Naive thymus-derived CD4-positive, alpha-beta T cell (primary cell): ENCODE measurements at places on chromosomes 11 and 22. TPM values are rescaled to one million over a fixed set of nuclear protein-coding genes. Genes with fewer than 3 reads are reported as not detected.

- H3K27ac ChIP-seq: peak overlapping the region; percentile 39
- DNase-seq: peak; percentile 20
- H3K27me3 ChIP-seq: no peaks in the 10 kb centered on the region
- no peaks in the 10 kb centered on the region for H3K36me3 ChIP-seq
- peaks cover 11% of the 10 kb centered on the region for H3K4me1 ChIP-seq
Measured at GRCh38 chr22:25564979-25565677, 653 bp downstream of the GRK3 start.

The NELL1 gene
- total RNA-seq: not detected

The H19 gene
- total RNA-seq: not detected in 2 replicates

The CHEK1 gene
- 7.5 TPM for total RNA-seq

DNA sequence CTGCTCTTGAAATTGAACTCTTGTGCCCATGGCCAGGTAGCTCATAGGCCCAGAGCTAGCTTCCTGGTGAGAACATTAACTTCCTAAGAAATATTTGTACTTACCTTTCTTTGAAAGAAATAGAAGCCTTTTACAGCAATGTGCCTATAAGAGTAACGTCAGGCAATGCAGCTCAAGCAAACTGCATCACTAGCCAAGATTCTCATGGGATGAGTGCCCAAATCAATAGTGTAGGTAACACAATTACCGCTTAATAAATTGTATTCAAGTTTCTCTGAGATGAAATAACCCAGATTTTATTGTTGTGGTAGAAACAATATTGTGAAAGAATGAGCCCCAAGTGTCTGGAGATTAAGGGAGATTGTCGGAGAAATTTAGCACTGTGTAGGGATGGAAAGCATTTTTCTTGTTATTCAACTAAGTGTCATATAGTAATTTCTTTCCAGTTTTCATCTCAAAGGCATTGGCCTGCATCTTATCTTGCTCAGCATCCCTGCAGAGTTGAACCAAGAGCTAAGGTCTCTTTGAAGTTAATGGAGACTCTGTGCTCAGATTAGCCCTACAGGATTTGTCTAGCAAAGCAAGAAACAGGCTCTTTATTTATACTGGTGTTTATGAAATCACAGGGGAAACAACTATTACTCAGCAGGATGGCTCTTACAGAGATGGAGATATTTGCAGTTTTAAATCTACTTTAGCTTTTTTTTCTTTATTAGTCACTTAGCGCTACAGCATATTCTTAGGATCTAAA, 321.0 kb upstream of the PDGFD start:
- no peaks in the 10 kb centered on the region for H3K4me1 ChIP-seq
- DNase-seq: no peak
- H3K27ac ChIP-seq: no peak overlapping the region
- H3K4me3 ChIP-seq: no peak overlapping the region
- no peaks in the 10 kb centered on the region for H3K36me3 ChIP-seq

DNA sequence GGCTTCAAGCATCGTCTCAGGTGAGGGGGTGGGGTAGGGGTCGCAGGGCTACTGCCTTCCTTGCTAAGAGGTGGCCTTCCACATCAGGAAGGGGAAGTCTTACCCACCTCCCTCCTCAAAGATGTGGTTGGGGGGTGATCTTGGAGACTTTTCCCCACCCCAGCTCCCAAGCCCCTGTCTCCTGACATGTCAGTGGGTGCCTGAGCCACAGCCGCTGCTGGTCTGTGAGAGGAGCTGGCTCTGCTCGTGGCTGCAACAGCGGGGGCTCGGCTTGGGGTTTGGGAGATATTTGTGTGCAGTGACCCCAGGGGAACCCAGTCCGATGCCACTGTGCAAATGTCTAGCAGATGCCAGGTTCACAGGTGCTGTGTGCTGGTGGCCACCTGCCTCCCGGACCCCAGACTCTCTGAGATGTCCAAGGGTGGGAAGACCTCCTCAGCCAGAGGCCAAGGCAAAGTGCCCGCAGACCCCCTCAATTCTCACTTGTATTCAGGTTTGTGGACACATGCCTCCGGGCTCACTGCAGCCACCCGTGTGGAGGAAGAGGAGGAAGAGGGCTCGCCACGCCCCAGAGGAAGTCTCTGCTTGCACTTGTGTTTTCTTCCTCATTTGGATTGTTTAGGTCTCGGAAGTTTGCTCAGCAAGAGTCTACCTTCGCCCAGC, 1.9 kb downstream of the KCNQ1 start:
- H3K27ac ChIP-seq: peak overlapping the region; percentile 52
- H3K27me3 ChIP-seq: no peaks in the 10 kb centered on the region
- H3K4me1 ChIP-seq: peaks cover 56% of the 10 kb centered on the region
- peak; percentile 20 for DNase-seq
- peak overlapping the region; percentile 71 for H3K4me3 ChIP-seq
- H3K36me3 ChIP-seq: peaks cover 10% of the 10 kb centered on the region

- H3K4me1 ChIP-seq: no peaks in the 10 kb centered on the region
- no peak overlapping the region for H3K27ac ChIP-seq
- no peaks in the 10 kb centered on the region for H3K36me3 ChIP-seq
- no peak overlapping the region for H3K4me3 ChIP-seq
- DNase-seq: no peak
Measured at GRCh38 chr11:30565027-30565426, 21.1 kb downstream of the MPPED2 start.

The MRGPRX4 gene
- not detected for total RNA-seq

DNA sequence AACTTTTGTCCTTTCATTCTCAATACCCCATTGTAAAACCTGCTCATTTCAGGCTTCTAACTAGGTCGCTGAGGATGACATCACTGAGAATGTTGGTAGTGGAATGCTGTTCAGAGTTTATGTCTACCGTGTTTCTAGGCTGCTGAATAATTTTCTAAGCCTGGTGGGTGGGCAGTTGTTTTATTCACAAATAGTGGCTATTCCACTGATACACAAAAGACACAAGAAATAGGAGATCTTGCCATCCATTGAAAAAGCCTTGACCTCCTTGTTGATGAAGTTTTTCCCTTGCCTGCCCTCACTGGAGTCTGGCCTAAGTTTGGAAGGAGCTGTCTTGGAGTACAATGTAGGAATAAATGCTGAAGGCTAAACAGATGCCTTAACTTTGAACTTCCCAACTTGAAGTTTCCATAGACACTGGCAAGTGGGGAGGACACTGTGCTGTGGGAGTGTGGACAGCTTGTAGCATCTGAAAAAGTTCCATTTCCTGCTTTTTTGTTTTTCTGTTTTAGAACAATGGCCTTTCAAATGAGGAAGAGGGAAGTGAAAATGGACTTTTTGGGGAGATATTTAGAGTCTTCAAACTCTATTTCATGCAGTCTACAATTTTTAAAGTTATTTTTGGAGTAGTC, 59.2 kb downstream of the TRIM44 start:
- H3K36me3 ChIP-seq: peaks cover 16% of the 10 kb centered on the region
- no peak overlapping the region for H3K27ac ChIP-seq
- H3K4me1 ChIP-seq: no peaks in the 10 kb centered on the region
- H3K27me3 ChIP-seq: no peaks in the 10 kb centered on the region
- no peak overlapping the region for H3K4me3 ChIP-seq

DNA sequence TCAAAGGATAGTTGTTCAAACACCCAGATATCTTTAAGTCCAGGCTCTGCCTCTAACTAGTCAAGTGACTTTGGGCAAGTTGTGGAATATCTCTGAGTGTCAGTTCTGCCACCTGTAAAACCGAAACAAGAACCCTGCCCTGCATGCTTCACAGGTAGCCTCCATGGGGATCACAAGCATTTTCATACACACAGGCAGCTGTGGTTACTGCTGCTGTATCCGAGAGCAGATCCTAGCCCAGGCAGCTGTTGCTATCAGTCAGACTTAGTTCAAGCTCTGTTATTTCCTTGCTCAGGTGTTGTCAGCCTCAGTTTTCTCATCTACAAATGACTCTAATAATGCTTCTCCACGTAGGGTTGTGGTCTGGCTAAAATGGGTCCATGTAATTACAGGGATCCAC, 6.5 kb upstream of the RASD2 start:
- H3K36me3 ChIP-seq: no peaks in the 10 kb centered on the region
- H3K27me3 ChIP-seq: no peaks in the 10 kb centered on the region
- no peak overlapping the region for H3K4me3 ChIP-seq
- no peaks in the 10 kb centered on the region for H3K4me1 ChIP-seq
- no peak for DNase-seq

The VSIG10L2 gene
- not detected for total RNA-seq

The AP1B1 gene
- total RNA-seq: 38.9 TPM

DNA sequence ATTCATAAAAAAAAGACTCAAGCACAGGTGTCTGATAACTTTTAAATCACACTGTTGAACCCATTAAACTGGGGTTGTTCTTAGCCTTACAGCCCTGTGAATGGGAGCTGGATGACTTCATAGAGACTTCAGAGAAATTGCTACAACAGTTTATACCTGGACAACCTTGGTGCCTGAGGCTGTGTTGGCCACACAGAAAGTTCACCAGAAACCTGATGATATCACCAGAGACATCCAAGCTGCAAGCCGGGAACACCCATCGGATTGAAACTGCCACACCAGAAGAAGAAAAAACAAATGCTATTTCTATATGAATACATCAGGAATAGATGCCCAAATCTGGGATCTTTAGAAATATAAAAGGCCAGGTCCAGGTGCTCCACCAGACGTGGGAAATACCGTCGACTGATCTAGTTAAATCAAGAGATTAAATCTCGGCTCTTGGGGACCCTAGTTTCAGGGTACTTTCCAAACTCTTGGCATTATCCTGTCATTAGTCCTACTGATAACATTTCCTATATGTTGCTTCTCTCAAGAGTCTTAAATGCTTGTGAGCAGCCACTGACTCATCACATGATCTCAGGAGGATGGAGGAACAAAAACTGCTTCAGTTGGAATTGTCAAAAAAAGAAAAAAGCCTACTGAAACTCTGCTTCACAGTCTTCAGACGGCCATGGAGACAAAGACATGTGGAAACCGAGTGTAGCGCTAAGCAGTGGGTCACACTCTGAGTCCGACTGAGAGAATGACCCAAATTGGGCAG, 28.6 kb upstream of the APOL5 start:
- no peak overlapping the region for H3K27ac ChIP-seq
- no peak overlapping the region for H3K4me3 ChIP-seq
- no peaks in the 10 kb centered on the region for H3K4me1 ChIP-seq
- DNase-seq: no peak
- no peaks in the 10 kb centered on the region for H3K27me3 ChIP-seq

DNA sequence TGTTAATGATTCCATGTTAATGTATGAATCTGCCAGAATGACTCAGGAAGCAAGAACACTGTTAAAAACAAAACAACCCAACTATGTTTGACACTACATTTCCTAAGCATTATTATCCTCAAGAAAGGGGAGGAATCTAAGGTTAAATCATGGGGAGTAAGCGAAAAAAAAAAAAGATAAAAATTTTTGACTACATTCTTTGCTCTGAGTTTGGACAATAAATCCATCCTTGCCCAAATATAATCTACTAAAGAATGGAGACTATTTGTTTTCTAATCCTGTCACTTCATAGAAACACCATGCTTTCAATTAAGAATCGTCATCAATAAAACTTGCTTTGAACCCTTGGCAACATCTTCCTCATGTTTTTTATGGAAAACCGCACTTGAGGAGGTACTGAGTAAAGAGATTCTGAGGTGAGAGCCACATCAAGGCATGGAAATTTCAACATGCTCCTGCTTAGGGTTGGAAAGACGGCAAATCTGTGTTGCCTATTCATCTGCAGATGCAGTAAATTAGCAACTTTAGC, 9.7 kb downstream of the MAML2 start:
- DNase-seq: no peak
- H3K4me1 ChIP-seq: peaks cover 88% of the 10 kb centered on the region
- H3K36me3 ChIP-seq: no peaks in the 10 kb centered on the region
- H3K4me3 ChIP-seq: no peak overlapping the region

DNA sequence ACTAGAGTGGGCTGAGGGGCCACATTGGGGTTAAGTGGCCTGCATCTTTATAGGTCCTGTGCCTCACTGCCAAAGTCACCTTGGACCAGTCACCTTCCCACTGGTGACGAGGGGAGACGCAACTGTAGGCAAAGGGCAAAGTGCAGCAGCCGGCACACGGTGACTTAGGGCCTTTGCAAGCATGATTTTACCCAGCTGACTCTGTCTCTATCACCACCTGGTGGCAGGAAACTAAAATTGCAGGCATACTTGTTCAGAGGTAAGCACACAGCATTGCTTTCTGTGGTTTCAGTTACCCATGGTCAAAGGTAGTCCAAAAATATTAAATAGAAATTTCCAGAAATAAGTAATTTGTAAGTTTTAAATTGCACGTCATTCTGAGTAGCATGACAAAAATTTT, 1164.4 kb downstream of the BRD1 start:
- no peaks in the 10 kb centered on the region for H3K27me3 ChIP-seq
- no peak for DNase-seq
- no peak overlapping the region for H3K27ac ChIP-seq

GRCh38 chr11:111602865-111603610, 789 bp downstream of the SIK2 start:
- H3K36me3 ChIP-seq: no peaks in the 10 kb centered on the region
- peaks cover 11% of the 10 kb centered on the region for H3K4me1 ChIP-seq
- peak overlapping the region; percentile 93 for H3K27ac ChIP-seq
- peak; percentile 35 for DNase-seq
- H3K27me3 ChIP-seq: no peaks in the 10 kb centered on the region

- no peaks in the 10 kb centered on the region for H3K36me3 ChIP-seq
- peak overlapping the region; percentile 92 for H3K27ac ChIP-seq
- no peaks in the 10 kb centered on the region for H3K27me3 ChIP-seq
Measured at GRCh38 chr11:73995731-73996130, 13.1 kb upstream of the UCP2 start.

The UPK3A gene
- total RNA-seq: not detected in 2 replicates

The MMP1 gene
- not detected for total RNA-seq

GRCh38 chr11:73158356-73159051, 16.4 kb upstream of the FCHSD2 start:
- peaks cover 29% of the 10 kb centered on the region for H3K4me1 ChIP-seq
- no peaks in the 10 kb centered on the region for H3K36me3 ChIP-seq
- H3K27me3 ChIP-seq: no peaks in the 10 kb centered on the region
- no peak overlapping the region for H3K4me3 ChIP-seq
- no peak for DNase-seq

The CNIH2 gene
- total RNA-seq: 6.6 TPM

GRCh38 chr22:41417622-41418390, 28.8 kb downstream of the TOB2 start:
- H3K4me1 ChIP-seq: peaks cover 16% of the 10 kb centered on the region
- H3K36me3 ChIP-seq: no peaks in the 10 kb centered on the region
- H3K4me3 ChIP-seq: no peak overlapping the region
- H3K27ac ChIP-seq: no peak overlapping the region
- DNase-seq: no peak

- no peak overlapping the region for H3K27ac ChIP-seq
- DNase-seq: no peak
- H3K36me3 ChIP-seq: no peaks in the 10 kb centered on the region
- H3K27me3 ChIP-seq: no peaks in the 10 kb centered on the region
- no peak overlapping the region for H3K4me3 ChIP-seq
Measured at GRCh38 chr11:110217223-110217877, 79.1 kb downstream of the RDX start.

GRCh38 chr11:88435415-88435814, 97.9 kb upstream of the CTSC start:
- H3K36me3 ChIP-seq: no peaks in the 10 kb centered on the region
- H3K4me3 ChIP-seq: no peak overlapping the region
- DNase-seq: no peak
- H3K27me3 ChIP-seq: no peaks in the 10 kb centered on the region

- no peaks in the 10 kb centered on the region for H3K36me3 ChIP-seq
- H3K4me1 ChIP-seq: no peaks in the 10 kb centered on the region
- no peak overlapping the region for H3K27ac ChIP-seq
Measured at GRCh38 chr11:28566339-28567089, 458.3 kb downstream of the METTL15 start.
